ENCODE measurements at places on chromosomes 12 and 14. TPM values are rescaled to one million over a fixed set of nuclear protein-coding genes. Genes with fewer than 3 reads are reported as not detected.

The SPRING1 gene
- total RNA-seq = 68.5 TPM

The CCDC177 gene
- 0.82 TPM for total RNA-seq

The TMPRSS12 gene
- not detected for total RNA-seq

The ETNK1 gene
- total RNA-seq = 78.7 TPM

The NDRG2 gene
- 17.7 TPM for total RNA-seq

DNA sequence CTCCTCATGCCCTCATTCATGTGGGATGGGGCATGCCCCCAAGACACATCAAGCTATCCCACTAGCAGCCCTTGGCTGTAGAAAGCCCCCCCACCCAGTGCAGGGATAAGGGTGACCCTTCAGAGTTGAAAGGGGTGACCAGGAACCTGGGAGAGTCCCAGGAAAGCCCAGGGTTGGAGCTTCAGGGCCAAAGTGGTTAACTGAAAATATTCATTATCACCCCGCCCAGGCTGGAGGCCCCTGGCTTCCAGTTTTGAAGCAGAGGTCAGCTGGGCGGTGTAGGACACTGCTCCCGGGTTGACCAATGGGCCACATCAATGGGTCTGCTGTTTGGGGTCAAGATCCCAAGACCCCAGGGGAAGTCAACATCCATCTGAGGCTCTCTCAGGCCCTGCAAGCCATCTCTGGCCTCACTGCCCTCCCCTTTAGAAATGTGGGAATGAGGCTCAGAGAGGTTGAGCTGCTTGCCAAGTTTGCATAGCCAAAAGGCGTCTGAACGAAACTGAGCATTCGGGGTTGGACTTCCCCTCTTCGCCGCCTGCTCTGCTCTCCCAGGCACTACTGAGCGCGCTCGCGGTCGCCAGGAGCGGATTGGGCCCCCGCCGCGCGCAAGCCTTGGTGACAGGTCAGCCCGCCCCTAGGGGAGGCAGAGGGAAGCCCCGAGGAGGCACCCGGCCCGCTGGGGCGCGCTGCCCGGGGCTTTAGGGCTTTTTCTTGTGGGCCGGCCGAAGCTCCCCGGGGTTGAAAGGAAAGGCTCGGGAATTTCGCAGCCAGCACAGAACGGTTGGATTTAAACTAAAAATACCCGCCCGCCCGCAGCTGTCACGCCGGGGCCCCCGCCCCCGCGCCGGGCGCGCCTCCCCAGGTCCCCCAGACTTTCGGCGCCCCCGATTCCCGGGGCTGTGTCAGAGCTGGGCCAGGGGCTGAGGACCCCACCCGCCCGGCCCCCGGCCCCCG, 576 bp downstream of the SYNE3 start:
- peak; percentile 86 for DNase-seq
- peaks cover 17% of the 10 kb centered on the region for H3K4me1 ChIP-seq

DNA sequence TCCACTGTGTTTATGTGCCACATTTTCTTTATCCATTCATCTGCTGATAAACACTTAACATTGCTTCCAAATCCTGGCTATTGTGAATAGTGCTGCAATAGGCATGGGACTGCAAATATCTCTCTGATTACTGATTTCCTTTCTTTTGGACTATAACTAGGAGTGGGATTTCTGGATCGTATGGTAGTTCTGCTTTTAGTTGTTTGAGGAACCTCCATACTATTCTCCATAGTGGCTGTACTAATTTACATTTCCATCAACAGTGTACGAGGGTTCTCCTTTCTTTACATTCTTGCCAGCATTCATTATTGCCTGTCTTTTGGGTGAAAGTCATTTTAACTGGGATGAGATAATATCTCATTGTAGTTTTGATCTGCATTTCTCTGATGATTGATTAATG, 47.6 kb downstream of the TAOK3 start:
- H3K36me3 ChIP-seq = no peaks in the 10 kb centered on the region
- no peak for DNase-seq
- H3K27me3 ChIP-seq = no peaks in the 10 kb centered on the region
- H3K27ac ChIP-seq = no peak overlapping the region

- no peaks in the 10 kb centered on the region for H3K36me3 ChIP-seq
- DNase-seq = no peak
- peak overlapping the region; percentile 5 for H3K27ac ChIP-seq
These were observed 184.6 kb upstream of the SOX5 start for GRCh38 chr12:24134092-24134491.

GRCh38 chr14:93128725-93129459, 13.2 kb upstream of the ITPK1 start:
- no peaks in the 10 kb centered on the region for H3K36me3 ChIP-seq
- H3K27me3 ChIP-seq = no peaks in the 10 kb centered on the region
- H3K27ac ChIP-seq = no peak overlapping the region
- H3K4me3 ChIP-seq = no peak overlapping the region
- no peaks in the 10 kb centered on the region for H3K4me1 ChIP-seq
- no peak for DNase-seq

DNA sequence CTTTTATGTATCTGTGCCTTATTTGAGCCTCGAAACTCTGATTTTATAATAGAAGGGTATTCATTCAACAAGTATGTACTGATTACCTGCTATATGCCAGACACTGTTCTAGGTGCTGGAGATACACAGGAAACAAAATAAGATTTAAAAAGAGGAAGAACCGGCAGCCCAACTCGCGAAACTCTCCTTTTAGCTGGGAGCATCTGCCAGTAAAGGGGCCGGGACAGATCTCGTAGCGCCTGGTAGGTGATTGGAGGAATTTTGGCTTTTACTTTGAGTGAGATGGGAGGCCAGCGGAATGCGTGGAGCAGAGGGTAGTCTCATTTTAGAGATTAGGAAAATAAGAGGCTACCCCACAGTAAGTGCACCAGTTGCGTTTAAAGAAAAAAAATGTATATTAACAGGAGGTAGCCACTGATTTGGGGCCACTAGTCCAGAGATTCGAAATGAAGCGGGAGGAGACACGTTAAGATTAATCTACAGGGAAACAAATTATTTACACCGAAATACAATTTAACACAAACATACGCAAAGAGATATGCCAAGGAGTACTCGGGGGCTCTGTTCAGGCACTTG, 520 bp upstream of the MON2 start:
- H3K27ac ChIP-seq = peak overlapping the region; percentile 75
- no peak for DNase-seq
- peak overlapping the region; percentile 82 for H3K4me3 ChIP-seq
- H3K4me1 ChIP-seq = no peaks in the 10 kb centered on the region
- H3K27me3 ChIP-seq = no peaks in the 10 kb centered on the region

GRCh38 chr14:50001151-50001998, 108.5 kb downstream of the ARF6 start:
- H3K27me3 ChIP-seq = no peaks in the 10 kb centered on the region
- no peaks in the 10 kb centered on the region for H3K36me3 ChIP-seq
- H3K4me3 ChIP-seq = peak overlapping the region; percentile 13
- H3K27ac ChIP-seq = peak overlapping the region; percentile 97

- DNase-seq = no peak
- H3K4me3 ChIP-seq = no peak overlapping the region
- no peaks in the 10 kb centered on the region for H3K27me3 ChIP-seq
These were observed 5.0 kb downstream of the PPTC7 start for GRCh38 chr12:110577864-110578693.

DNA sequence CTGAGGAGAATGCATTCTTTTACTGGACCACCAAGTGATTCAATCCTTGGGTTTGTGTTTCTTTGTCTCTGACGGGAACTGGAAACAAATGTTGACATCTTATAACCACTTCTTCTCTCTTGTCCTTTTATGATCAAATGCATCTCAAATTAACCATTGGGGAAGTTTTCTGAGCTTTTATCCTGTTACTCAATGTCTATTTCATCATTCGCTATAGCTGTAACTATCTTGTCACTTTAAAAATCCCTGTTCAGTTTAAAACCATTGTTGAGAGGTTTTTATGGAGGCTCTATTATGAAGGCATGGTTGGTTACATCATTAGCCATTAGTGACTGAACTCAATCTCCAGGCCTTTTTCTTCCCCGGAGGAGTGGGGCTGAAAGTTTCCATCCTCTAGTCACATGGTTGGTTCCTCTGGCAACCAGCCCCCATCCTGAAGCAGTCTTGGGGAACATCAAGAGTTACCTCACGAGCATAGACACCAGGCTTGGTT, 2.7 kb upstream of the CLEC6A start:
- no peaks in the 10 kb centered on the region for H3K36me3 ChIP-seq
- no peaks in the 10 kb centered on the region for H3K27me3 ChIP-seq
- H3K4me1 ChIP-seq = no peaks in the 10 kb centered on the region
- DNase-seq = no peak
- H3K27ac ChIP-seq = no peak overlapping the region

DNA sequence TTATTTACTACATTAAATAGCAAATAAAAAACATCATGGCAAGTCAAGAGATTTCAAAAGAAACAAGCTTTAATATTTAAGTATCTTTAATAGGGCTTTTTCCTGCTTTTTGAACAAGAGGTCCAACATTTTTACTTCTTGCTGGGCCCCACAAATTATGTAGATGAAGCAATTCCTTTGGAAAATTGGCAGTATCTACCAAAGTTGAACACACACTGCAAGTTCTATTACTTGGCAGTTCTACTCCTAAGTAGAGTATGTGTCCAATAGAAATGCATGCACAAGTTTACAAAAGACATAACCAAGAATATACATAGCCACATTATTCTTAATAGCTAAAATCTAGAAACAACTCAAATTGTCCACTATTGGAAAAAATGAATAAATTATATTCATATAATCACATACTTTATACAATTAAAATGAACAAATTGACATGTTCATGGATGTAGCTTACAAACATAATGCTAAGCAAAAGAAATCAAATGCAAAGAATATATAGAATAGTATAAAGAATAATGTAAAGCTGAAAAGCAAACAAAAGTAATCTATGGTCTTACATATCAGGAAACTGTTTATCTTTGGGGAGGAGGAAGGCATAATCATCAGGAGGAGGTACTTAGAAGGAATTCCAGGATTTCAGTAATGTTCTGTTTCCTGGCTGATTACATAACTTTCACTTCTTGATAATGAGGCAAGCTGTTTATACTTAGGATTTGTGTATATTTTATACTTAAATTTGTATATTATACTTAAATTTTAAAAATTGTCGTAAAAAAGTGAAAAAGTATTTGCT, 6.5 kb upstream of the TMBIM4 start:
- DNase-seq = no peak
- H3K4me3 ChIP-seq = no peak overlapping the region
- no peaks in the 10 kb centered on the region for H3K27me3 ChIP-seq
- H3K36me3 ChIP-seq = no peaks in the 10 kb centered on the region
- no peak overlapping the region for H3K27ac ChIP-seq
- H3K4me1 ChIP-seq = peaks cover 10% of the 10 kb centered on the region

- DNase-seq = peak; percentile 63
- H3K27ac ChIP-seq = peak overlapping the region; percentile 91
- H3K27me3 ChIP-seq = no peaks in the 10 kb centered on the region
These were observed 1.0 kb upstream of the CLIP1 start for GRCh38 chr12:122423258-122424165.

- no peak overlapping the region for H3K27ac ChIP-seq
- DNase-seq = peak; percentile 78
- H3K4me3 ChIP-seq = no peak overlapping the region
- H3K36me3 ChIP-seq = no peaks in the 10 kb centered on the region
These were observed 106.3 kb downstream of the PTCSC3 start for GRCh38 chr14:36070031-36070719.

GRCh38 chr12:18383203-18383602, 121.9 kb downstream of the PIK3C2G start:
- peak; percentile 49 for DNase-seq
- H3K4me1 ChIP-seq = peaks cover 17% of the 10 kb centered on the region
- peak overlapping the region; percentile 78 for H3K27ac ChIP-seq
- no peak overlapping the region for H3K4me3 ChIP-seq
- no peaks in the 10 kb centered on the region for H3K36me3 ChIP-seq

- H3K27ac ChIP-seq = no peak overlapping the region
- no peaks in the 10 kb centered on the region for H3K27me3 ChIP-seq
- no peaks in the 10 kb centered on the region for H3K36me3 ChIP-seq
These were observed 375.0 kb downstream of the TRHDE start for GRCh38 chr12:72647139-72647538.

DNA sequence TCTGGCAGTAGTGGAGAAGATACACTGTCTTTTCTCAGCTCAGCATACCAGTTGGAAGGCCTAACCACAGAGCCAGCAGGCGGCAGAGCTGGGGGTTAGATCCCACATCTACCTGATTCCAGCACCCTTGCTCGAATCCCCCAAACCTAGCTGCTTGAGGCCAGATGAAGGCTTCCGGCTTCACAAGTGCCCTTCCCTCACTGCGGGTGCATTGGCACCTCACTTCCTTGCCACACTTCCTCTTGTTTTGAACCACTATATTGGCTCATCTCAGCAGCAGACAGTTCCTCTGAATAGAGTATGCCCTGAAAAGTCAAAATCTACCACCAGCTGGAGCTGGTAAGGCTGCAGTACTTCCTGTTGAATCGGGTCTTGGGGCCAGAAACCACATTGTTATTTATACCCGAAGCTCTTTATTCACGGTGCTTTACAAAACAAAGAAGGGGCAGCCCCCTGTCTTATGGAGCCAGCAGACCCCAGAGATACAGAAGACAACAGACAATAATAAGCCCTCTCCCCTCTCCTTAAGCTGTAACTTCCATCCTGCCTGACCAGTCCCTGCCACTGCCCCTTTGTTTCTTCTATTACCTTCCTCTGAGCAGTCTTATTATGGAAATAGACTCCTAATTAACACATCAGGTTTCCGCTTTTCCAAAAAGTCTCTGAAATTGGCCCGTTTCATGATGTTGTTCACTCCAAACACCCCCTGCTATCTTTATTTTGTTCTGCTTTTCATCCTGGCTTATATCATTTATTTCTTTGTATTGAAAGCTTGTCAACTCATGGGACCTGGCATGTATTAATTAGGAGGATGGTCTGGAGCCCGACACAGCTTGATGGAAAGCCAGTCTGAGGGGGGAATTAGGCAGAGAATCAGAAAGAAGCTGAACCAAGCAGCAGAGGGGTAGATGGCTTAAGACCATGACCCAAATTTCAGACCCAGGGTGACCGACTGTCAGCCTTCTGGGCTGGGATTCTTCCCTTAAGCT, 233.5 kb downstream of the EFCAB11 start:
- no peaks in the 10 kb centered on the region for H3K4me1 ChIP-seq
- H3K4me3 ChIP-seq = no peak overlapping the region
- H3K36me3 ChIP-seq = no peaks in the 10 kb centered on the region
- H3K27me3 ChIP-seq = no peaks in the 10 kb centered on the region

DNA sequence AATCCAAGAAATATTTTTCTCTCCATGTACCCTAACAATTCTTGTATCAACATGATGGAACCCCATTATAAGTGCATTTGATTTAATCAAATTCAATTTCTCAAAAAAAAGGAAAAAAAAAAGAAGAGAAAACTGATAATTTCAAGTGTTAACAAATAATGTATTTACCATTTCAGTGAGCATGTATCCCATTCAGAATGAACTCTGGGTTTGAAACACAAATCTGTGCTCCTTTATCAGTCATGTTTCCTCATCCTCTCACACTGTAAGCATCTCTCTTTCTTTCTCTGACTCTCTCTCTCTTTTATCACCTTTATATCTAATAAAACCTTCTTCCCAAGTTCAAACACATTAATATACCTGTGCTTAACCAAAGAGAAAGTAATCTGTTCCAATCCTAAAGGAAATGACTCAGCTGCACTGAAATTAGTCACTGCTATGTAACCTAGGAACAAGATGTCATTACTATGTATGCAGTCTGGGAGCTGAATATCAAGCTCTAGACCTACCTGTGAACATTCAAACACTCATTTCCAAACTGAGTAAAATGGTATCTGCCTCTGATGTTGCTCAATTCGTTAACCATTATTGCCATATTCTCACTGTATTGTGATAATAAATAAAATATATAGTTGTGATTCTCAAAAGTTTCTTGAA, 135.0 kb upstream of the LRIG3 start:
- no peak for DNase-seq
- H3K27me3 ChIP-seq = no peaks in the 10 kb centered on the region
- H3K27ac ChIP-seq = no peak overlapping the region
- peaks cover 5% of the 10 kb centered on the region for H3K4me1 ChIP-seq
